Stimulated activated memory B cell treated with anti-CD40 and anti-IgM and Interleukin-4, amounts not matched to agents 10 μg/mL and 1 μg/mL and 100 μg/mL, for 72 hours (primary cell): ENCODE measurements at places on chromosomes 3 and 15.
A peak's percentile ranks its signal among the peaks of the same experiment; 100 is the strongest.

DNA sequence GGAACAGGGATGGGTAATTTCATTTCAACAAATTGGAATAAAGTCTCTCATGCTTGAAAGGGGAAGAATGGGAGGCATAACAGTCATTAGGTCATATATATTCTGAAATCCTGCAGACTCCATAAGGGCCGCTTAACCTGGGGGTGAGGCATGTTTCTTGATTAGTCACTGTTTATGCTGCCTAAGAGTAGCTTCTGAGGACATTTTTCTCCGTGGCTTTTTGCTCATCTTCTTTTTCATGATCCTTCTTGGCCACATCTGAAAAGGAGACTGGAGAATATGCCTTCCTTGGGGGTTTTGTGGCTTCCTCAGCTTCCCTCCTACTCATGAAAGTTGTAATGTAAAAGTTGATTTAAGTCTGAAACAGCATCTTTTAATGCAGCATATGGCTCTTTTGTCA, 20.0 kb upstream of the CFAP20DC start:
- no peak overlapping the region for H3K27ac ChIP-seq
- no peak overlapping the region for H3K4me3 ChIP-seq

- H3K27me3 ChIP-seq: no peaks in the 10 kb centered on the region
- no peak for ATAC-seq
- no peaks in the 10 kb centered on the region for H3K36me3 ChIP-seq
- H3K4me3 ChIP-seq: no peak overlapping the region
- H3K27ac ChIP-seq: no peak overlapping the region
Observed at GRCh38 chr15:92059036-92059970, 205.8 kb downstream of the SLCO3A1 start.

- no peak overlapping the region for H3K4me3 ChIP-seq
- H3K4me1 ChIP-seq: no peaks in the 10 kb centered on the region
- peaks cover 52% of the 10 kb centered on the region for H3K36me3 ChIP-seq
Observed at GRCh38 chr15:48781481-48782081, 29.3 kb downstream of the CEP152 start.

GRCh38 chr3:143559296-143559695, 289.0 kb downstream of the SLC9A9 start:
- no peak overlapping the region for H3K27ac ChIP-seq
- H3K36me3 ChIP-seq: peaks cover 28% of the 10 kb centered on the region
- ATAC-seq: no peak
- no peak overlapping the region for H3K4me3 ChIP-seq
- no peaks in the 10 kb centered on the region for H3K27me3 ChIP-seq

DNA sequence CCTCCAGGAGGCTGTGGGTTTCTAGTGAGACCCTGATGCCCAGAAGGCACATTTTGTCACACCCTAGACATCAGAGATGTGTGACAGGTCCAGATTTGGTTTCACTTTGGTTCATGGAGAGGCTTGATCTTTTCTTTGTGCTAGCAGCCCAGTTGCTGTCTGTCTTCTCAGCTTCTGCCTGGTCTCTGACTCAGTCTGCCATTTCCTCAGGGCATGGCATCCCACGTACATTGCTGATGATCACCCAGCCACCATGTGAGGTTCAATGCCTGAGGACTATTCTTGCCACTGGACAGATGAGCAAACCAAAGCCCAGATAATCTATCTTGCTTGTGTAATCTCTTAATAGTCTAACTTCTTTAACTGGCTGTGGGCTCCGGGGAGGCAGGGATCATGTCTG, 144.9 kb upstream of the MRPS22 start:
- H3K4me1 ChIP-seq: no peaks in the 10 kb centered on the region
- no peaks in the 10 kb centered on the region for H3K36me3 ChIP-seq
- peaks cover 15% of the 10 kb centered on the region for H3K27me3 ChIP-seq
- ATAC-seq: no peak
- no peak overlapping the region for H3K4me3 ChIP-seq

- H3K4me1 ChIP-seq: no peaks in the 10 kb centered on the region
- H3K27me3 ChIP-seq: no peaks in the 10 kb centered on the region
- ATAC-seq: no peak
- no peak overlapping the region for H3K27ac ChIP-seq
- H3K36me3 ChIP-seq: no peaks in the 10 kb centered on the region
- no peak overlapping the region for H3K4me3 ChIP-seq
Observed at GRCh38 chr3:6567241-6567640, 293.7 kb upstream of the GRM7 start.

DNA sequence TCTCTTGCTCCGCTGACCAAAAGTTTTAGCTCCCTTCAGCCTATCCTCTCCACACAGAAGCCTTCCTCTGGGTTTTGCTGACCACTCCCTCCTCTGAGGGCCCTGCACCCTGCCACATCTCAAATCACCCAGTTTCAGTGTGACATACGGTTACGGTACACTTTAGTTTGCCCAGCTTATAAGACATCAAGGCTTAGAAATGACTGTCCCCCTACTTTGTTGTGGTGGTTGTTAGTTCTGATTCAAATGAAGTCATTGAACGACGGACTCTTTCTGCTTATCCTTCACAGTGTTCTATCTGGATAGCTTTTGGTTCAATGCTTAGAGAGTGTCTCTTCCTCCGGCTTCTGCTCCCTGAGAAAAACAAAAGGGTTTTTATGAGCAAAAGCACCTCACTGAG, 68.0 kb upstream of the NDUFB4 start:
- H3K27me3 ChIP-seq: peaks cover 33% of the 10 kb centered on the region
- H3K36me3 ChIP-seq: no peaks in the 10 kb centered on the region
- no peak overlapping the region for H3K4me3 ChIP-seq
- no peak for ATAC-seq
- H3K4me1 ChIP-seq: no peaks in the 10 kb centered on the region
- H3K27ac ChIP-seq: no peak overlapping the region

DNA sequence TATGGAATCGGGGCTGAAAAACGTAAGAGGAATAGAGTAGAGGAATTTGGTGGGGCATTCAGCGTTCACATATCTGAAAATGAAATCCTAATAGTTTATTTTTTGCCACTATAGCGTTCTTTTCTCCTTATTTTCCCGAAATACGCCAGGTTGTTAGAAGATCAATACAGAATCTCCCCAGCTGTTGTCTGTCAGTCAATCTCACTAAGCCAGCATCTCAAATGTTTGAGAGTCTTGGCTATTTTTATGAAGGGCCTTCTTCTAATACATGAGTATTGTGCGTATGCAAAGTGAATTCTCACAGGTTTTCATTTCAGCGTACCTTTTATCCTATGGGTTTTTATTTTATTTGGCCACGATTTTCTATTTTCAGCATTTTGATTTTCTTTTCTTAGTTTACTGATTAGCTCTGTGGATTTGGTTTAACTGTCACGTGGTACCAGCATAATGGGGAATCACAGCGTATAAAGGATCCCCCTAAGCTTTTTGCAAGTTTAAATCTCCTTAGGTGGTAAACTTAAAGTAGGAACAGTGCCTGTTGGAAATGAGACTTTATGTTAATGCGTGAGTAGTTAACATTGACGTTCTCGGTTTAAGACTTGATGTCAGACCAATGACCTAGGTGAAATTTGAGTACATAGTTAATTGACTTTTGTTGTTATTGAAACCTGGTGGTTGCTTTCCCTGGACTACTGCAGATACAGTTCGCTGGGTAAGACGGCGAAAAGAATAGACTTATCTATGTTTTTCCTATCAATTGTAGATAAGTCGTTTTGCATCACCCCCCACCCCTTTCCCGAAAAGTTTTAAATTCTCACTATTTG, 1.3 kb downstream of the FXR1 start:
- H3K36me3 ChIP-seq: peaks cover 16% of the 10 kb centered on the region
- H3K4me3 ChIP-seq: peak overlapping the region; percentile 91
- peak overlapping the region; percentile 95 for H3K27ac ChIP-seq
- ATAC-seq: no peak
- H3K4me1 ChIP-seq: peaks cover 61% of the 10 kb centered on the region
- H3K27me3 ChIP-seq: no peaks in the 10 kb centered on the region

DNA sequence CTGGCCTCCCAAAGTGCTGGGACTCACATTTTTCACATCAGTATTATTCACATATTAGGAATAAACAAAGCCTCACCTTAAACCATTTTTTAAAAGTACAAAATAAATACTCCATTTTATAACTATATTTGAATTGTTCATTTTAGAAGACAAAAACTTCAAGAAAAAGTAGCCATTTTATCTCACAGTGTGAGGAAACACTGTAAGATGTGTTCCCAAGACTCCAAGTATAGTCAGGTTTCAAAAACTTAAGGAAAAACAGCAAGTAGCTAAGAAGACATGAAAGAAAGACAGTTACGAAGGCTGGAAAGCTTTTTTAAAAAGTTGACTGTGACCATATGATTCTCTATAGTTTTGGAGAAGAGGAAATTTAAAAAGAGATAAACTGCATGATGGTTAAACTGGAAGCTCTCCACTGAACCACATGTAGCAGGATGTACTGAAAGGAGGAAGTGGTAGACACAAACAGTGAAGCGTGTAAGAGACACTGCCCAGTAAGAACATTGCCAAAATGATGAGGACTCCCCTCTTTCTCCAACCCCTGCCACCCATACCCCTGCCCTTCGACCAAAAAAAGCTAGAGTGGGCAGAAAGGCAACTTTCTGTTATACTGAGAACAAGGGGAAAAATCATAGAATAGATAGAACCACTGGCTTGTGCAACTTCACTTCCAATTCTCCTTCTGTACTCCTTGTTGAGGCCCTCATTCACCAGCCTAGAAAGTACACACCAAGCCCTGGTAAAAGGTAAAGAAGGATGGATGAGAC, 6.2 kb upstream of the TMF1 start:
- peak; percentile 98 for ATAC-seq
- H3K36me3 ChIP-seq: peaks cover 49% of the 10 kb centered on the region
- peak overlapping the region; percentile 74 for H3K27ac ChIP-seq

- H3K4me3 ChIP-seq: peak overlapping the region; percentile 38
- H3K27me3 ChIP-seq: peaks cover 14% of the 10 kb centered on the region
- H3K4me1 ChIP-seq: peaks cover 40% of the 10 kb centered on the region
Observed at GRCh38 chr3:15647611-15648167, 46.1 kb downstream of the BTD start.

DNA sequence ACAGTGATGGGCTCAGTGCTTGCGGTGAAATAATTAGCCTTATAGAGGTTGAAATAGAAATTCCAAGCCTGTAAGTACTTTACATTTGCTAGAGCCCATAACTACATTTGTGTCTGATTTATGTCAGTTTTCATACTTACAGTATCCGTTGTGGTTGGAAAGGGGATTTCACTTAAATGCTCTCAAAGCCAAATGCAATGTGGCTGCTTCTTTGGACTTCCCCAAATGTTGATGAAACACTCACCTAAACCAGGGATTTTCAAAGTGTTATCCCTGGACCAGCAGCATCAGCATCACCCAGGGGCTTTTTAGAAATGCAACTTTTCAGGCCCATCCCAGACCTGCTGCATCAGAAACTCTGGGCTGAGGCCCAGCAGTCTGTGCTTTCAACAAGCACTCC, 378.7 kb downstream of the MCTP2 start:
- peaks cover 7% of the 10 kb centered on the region for H3K4me1 ChIP-seq
- no peak overlapping the region for H3K4me3 ChIP-seq
- no peaks in the 10 kb centered on the region for H3K36me3 ChIP-seq
- no peak for ATAC-seq
- H3K27ac ChIP-seq: no peak overlapping the region
